Effector CD4-positive, alpha-beta T cell (primary cell): ENCODE measurements at places on chromosomes 4 and X.

- DNase-seq = no peak
These were observed 111.2 kb downstream of the SORCS2 start for GRCh38 chr4:7303561-7303960.

GRCh38 chrX:13309631-13310030 lies 10.2 kb downstream of the ATXN3L start:
- DNase-seq = no peak

- DNase-seq = no peak
These were observed 558.9 kb upstream of the TENM3 start for GRCh38 chr4:181684310-181684709.

DNA sequence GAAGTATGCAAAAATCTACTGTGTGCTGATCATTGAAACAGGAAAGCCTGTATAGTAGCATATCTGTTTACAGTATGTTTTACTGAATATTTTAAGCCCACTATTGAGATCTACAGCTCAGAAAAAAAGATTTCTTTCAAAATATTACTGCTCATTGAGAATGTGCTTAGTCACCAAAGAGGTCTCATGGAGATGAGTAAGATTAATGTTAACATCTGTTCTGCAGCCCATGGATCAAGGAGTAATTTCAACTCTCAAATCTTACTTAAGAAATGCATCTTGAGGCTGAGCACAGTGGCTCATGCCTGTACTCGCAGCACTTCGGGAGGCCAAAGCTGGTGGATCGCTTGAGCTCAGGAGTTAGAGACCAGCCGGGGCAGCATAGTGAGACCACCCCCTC lies 3.3 kb downstream of the RNF4 start:
- no peak for DNase-seq

GRCh38 chr4:78827191-78827590 lies 51.0 kb downstream of the BMP2K start:
- no peak for DNase-seq

- DNase-seq = no peak
These were observed 31.0 kb downstream of the TRPC5 start for GRCh38 chrX:112051576-112051975.

DNA sequence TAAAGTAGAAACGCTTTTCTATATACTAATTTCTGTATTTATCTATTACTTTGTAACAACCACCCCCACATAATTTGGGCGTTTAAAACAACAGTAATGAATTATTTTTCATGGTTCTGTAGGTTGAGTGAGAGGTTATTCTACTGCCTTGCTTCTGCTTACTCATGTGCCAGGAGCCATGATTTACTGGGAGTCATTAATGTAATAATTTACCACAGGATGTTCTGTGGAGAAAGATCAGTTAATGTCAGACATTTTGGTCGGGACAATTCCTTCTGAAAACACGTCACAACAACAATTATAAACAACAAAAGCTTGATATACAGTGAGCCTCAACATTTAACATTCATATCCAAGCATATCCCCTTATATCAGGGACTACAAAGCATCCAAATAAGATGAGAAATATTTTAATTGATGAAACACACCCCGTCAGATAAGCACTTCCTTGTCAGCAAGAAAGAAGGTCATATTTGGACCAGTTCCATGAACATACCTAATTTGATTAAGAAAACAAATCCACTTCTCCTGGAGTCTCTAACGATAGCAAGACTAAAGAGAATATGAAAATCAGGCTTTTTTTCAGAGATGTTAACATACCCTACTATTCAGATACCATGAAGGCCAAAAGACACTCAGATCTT lies 238.5 kb downstream of the PRDM5 start:
- no peak for DNase-seq

GRCh38 chrX:70922774-70923473 lies 8.0 kb downstream of the SLC7A3 start:
- no peak for DNase-seq

DNA sequence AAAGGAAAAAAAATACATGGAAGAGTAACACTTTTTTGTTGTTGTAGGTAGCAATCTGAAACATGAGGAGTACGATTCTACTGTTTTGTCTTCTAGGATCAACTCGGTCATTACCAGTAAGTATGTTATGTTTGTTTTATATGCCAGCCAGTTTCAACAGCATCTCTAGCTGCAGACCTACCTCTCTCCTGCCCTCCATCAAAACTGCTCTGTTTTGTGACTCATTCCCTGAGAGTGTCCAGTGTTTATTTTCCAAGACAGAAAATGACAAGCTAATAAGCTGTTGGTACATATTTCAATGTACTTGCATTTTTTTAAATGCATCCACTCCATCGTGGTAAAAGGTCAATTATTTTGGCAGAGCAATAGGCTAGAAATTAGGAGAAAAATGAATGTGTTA lies 347 bp downstream of the AMTN start:
- DNase-seq = no peak

GRCh38 chrX:18661273-18661672 lies 10.6 kb downstream of the RS1 start:
- no peak for DNase-seq

- peak; percentile 40 for DNase-seq
These were observed 552 bp downstream of the NKRF start for GRCh38 chrX:119605464-119606279.

DNA sequence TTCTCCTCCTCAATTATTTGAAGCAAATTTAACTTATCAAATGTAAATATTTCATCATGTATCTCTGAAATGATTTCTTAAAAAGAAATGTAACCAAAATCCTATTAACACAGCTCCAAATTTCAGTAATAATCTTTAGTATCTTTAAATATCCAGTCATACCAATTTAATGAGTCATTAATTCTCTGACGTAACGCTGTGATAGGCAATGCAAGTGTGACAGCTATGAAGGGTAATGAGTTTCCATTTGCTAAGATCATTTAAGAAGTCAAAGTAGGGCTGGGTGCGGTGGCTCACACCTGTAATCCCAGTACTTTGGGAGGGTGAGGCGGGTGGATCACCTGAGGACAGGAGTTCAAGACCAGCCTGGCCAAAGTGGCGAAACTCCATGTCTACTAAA lies 15.6 kb downstream of the RPS3A start:
- DNase-seq = no peak

DNA sequence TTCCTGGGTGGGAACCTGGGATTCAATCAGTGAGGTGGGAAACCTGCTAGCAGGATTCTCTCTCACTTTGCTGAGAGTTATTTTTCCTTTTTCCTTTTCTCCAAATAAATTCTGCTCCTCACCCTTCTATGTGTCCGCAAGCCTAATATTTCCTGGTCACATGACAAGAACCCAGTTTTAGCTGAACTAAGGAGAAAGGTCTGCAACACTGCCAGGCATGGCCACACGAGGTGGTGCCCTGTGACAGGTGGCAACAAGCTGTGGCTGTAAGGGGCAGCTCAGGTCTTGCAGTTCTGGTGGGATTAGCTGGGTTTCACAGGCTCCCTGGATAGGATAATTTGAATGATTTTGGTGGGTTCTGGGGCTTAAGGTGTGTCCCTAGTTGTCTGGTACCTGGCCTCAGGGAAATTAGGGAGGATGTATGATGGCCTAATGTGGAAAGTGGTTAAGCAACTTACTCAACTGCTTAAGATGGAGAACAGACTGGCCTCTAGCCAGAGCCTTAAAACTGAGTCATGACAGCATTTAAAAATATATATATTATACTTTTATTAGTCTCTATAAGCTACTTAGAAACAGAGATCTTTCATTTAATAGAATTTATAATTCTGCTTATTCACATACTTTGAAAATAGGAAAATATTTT lies 215.0 kb downstream of the IL15 start:
- DNase-seq = no peak

- DNase-seq = no peak
These were observed 208.5 kb upstream of the IGFBP7 start for GRCh38 chr4:57318703-57319102.

DNA sequence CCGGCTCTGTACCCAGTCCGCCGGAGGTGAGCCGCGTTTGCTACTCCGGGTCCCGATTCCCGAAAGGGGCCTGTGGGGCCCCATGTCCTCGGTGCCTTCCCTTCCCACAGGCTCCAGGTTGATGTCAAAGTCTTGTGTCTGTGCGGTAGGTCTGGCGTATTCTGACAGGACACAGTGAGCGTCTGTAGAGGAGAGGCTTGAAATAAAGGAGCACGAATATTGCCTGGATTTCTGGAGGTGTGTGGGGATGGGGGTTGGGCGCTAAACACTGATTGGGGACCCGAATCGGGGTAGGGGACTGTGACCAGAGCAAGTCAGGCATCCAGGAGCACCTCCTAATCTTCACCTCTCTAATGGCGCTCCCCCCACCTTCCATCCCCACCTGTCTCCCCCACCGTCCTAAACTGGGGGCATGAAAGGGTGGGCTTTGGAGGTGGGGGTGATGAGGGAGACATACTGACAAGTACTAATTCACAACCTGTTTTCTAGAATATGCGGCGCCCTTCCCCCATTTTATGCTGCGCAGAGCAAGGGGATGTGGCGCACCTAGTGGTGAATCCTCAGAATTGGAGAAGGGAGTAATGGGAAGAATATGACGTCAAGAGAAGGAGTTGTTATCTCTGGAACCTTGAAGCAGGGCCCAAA lies 855 bp downstream of the GPRASP2 start:
- DNase-seq = no peak

GRCh38 chr4:87848622-87849351 lies 16.0 kb downstream of the MEPE start:
- no peak for DNase-seq

DNA sequence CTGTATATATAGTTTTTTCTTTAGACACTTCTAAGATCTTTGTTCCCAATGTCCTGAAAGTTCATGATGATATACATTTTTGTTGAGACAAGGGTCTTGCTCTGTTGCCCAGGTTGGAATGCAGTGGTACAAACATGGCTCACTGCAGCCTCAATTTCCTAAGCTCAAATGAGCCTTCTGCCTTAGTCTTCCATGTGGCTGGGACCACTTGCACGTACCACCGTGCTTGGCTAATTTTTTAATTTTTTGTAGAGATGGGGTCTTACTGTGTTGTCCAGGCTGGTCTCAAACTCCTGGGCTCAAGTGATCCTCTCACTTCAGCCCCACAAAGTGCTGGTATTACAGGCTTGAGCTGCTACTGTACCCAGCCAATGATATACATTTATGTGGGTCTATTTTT lies 132.9 kb upstream of the BCOR start:
- DNase-seq = no peak

DNA sequence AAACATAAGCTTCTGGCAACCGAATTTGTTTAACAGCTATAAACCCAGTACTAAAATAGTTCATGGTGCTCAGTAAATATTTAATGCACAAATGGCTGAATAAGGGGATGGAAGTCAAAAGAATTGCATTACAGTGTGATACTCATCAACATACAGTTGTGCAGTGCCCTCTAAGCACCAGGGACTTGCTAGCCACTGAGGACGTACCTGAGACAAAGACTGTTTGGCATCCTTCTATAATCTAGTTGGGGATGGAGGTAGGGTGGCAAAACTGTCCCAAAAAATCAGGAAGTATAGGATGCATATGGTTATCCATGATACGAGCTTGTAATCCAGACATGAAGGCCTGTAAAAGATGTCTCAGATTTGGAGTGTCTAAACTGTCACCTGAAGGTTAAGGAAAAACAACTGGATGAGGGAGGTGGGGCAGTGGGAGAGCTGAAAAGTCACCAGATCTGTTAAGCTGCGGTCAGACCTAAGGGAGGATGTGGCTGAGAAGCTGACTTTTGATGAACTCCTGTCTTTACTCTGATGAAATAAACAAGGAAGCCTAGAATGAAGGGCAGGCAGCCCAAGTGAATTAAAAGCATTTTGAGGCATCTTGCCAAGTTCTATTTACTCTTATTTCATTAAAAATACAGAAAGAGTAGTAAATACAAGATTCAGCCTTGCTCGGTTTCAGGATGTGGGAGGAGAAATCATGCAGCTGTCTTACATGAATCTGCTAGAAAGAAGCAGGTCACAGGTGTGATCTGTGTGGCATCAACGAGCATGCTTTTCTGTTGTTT lies 12.0 kb upstream of the CD38 start:
- peak; percentile 23 for DNase-seq

GRCh38 chr4:76792418-76792817 lies 105.5 kb downstream of the SOWAHB start:
- DNase-seq = no peak

DNA sequence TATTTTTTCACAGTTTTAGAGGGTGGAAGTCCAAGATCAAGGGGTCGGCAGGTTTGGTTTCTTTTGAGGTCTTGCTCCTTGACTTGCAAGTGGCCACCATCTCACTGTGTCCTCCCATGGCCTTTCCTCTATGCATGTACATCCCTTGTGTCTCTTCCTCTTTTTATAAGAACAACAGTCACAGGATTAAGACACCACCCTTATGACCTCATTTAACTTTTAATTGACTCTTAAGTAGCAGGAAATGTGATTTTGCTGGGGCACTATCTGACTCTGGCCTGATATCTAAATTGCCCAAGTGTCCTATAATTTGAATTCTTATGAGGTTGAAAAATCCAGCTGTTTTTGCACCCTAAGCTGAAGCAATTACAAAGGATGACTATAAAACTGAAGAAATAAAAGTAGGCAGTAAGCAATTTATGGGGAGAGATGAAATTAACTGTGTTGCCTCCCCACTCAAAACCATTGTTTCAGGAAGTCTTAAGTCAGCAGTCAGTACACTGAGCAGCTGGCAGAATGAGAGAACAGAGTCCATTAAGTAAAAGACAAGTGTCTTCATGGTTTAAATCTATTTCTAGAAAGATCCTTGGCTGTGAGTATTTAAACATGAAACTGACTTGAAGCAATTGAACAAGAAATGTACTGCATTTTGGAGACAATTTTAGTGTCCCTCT lies 601.3 kb downstream of the SPRY1 start:
- DNase-seq = no peak

- DNase-seq = no peak
These were observed 56.1 kb downstream of the SLC7A11 start for GRCh38 chr4:138185859-138186645.

- no peak for DNase-seq
These were observed 61.9 kb downstream of the SEC24B start for GRCh38 chr4:109495514-109495913.

DNA sequence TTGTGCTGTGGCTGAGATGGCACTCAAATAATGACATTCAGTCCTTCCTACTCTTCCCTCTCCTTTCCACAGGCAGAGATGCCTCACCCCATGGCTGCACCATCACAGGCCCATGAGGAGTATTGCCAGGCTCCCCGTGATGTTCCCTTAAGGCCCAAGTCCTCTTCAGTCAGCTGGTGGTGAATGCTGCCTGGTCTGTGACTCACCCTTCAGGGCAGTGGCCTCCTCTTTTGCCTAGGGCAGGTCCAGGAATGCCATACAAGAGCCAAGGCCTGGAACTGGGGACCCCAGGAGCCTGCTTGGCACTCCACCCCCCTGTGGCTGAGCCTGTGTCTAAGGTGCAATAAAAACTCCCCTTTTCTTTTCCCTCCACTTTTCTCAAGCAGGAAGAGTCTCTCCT lies 144.2 kb upstream of the GEMIN8 start:
- no peak for DNase-seq

DNA sequence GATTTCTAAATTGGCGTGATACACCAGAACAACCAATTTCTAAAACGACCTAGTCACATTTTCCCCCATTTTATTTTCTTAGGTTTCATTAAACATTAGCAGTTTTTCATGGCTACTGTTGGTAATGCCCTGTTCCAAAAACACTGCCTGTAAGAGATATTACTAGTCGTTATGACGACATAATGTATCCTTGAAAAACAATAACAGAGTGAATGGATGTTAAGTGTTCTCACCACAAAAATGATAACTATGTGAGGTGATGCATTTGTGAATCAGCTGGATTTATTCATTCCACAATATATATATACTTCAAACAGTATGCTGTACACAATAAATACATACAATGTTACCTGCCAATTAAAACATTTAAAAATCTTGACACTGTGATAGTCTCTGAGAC lies 1147.6 kb upstream of the PCDH10 start:
- no peak for DNase-seq

- DNase-seq = peak; percentile 40
These were observed 10.9 kb downstream of the DCK start for GRCh38 chr4:71004281-71004851.

- DNase-seq = no peak
These were observed 524.1 kb downstream of the IL15 start for GRCh38 chr4:142160509-142160908.
